CD8-positive, alpha-beta T cell (primary cell): ENCODE measurements at places on chromosomes 13 and 19. TPM values are rescaled to one million over a fixed set of nuclear protein-coding genes. Genes with fewer than 3 reads are reported as not detected.
A peak's percentile ranks its signal among the peaks of the same experiment; 100 is the strongest.

The GGN gene
- not detected for total RNA-seq

- no peak for DNase-seq
Observed at GRCh38 chr13:31749929-31750328, 10.6 kb downstream of the RXFP2 start.

The CGB7 gene
- total RNA-seq, result not detected

The ERICH4 gene
- not detected for total RNA-seq

DNA sequence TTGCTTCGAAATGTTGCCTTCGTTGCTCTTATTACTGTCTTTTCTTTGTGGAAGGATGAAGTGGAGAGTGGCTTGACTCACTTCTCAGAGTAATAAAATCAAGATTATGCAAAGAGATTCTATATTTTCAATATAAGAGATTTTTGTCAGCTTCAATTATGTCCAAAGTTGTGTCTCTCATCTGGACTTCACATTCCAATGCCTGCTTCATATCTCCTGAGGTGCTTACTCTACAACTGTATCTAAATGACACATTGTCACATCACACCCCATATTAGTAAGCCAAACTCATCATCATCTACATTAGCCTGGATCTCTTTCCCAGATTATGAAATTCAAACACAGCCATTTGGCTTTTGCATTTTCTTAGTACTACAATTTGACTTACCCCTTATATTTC, 409.4 kb downstream of the DACH1 start:
- no peak for DNase-seq

- peak; percentile 53 for DNase-seq
Observed at GRCh38 chr19:4233282-4233853, 4.0 kb downstream of the EBI3 start.

DNA sequence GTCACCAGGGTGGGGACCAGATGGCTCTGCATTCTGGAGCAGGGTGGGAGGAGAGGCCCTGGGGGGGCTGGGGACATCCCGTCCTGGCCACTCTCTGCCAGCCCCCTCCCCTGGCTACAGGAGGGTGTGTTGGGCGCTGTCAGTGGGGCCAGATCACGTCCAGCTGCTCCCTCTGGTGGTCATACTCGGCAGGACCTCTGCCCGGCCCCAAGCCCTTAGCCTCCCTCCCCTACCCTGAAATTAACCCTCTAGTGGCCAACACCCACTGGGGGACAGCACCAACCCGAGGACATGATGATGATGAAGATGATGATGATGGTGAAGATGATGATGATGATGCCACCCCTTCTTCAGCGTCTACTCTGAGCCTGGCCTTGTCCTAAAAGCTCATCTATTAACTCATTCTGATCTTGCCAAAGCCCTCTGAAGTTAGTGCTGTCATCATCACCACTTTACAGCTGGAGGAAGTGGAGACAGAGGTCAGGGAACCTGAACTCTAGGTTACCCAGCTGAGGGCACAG, 590 bp upstream of the LGI4 start:
- peak; percentile 73 for DNase-seq

DNA sequence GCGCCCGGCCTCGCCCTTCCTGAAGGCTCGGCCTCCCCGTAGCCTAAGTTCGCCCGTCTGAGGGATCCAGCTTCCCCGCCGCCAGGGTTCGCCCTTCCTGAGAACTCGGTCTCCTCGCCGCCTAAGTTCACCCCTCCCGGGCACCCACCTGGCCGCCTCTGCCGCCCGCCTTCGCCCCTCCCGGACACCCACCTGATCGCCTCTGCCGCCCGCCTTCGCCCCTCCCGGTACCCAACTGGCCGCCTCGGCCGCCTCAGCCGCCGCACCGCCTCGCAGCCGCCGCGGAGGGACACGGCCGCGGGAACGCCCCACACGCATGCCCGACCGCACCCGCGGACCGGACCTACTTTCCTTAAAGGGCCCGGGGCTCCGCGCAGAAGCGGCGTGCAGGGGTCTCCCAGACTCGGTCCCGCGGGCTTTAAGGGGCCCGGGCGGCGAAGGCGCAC, at the start of gene MOB3A:
MOB3A (minus strand) TSS at position 293 of the 446 bp plus-strand sequence. CDS start 17,766 bp downstream, outside the sequence.
- DNase-seq, result peak; percentile 84
